Hematopoietic multipotent progenitor cell treated with erythropoietin and hydrocortisone succinate and interleukin-3 and kit ligand, for 4 days (in vitro differentiated cells): ENCODE measurements at places on chromosomes 3 and 15.
A peak's percentile ranks its signal among the peaks of the same experiment; 100 is the strongest.

DNA sequence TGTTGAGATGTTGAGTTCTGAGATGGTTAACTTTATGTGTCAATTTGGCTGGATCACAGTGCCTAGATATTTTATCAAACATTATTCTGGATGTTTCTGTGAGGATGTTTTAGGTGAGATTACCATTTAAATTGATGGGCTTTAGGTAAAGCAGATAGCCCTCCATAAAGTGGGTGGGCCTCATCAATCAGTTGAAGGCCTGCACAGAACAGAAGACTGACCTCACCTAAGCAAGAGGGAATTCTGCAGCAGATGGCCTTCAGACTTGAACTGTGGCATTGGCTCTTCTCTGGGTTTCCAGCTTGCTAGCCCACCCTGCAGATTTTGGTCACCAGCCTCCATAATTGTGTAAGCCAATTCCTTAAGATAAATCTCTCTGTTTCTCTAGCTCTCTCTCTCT, 260.4 kb upstream of the VEPH1 start:
- DNase-seq, result no peak

- no peak for DNase-seq
Observed at GRCh38 chr3:113166719-113167492, 44.5 kb upstream of the BOC start.

GRCh38 chr3:78507196-78507984, 1260.4 kb downstream of the ROBO1 start:
- no peak for DNase-seq

GRCh38 chr3:112030901-112031300, 3.6 kb upstream of the TMPRSS7 start:
- no peak for DNase-seq

GRCh38 chr3:36394176-36394575, 13.9 kb downstream of the STAC start:
- no peak for DNase-seq

DNA sequence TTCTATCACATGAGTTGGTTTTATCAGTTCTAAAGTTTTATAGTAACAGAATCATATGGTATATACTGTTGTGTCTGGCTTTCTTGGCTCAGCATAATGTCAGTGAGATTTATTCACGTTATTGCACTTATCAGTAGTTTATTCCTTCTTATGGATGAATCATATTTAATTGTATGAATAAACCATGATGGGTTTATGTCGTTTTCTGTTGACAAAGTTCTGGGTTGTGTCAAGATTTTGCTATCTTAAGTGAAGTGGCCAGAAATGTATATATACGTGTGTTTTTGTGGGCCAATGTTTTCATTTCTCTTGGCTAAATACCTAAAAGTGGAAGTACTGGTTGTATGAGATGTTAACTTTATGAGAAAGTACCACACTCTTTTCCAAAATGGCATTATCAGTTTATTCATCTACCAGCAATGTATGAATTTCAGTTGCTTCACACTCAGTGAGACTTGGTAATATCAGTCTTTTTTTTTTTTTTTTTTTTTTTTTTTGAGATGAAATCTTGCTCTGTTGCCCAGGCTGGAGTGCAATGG, 112.4 kb upstream of the DCBLD2 start:
- DNase-seq, result peak; percentile 35

GRCh38 chr15:40282869-40283614, at the start of gene ANKRD63:
Gene ANKRD63 (minus strand): TSS chr15:40283064. CDS start chr15:40282586, 478 bp downstream.
- peak; percentile 67 for DNase-seq
